ENCODE measurements at places on chromosomes 13 and 19.

GRCh38 chr19:42271045-42271419 is 2.0 kb downstream of the CIC start:
- DNase-seq: no peak
- peaks cover 43% of the 10 kb centered on the region for H3K36me3 ChIP-seq
- peak overlapping the region; percentile 86 for H3K27ac ChIP-seq
- no peaks in the 10 kb centered on the region for H3K27me3 ChIP-seq
- peak overlapping the region; percentile 60 for H3K4me3 ChIP-seq

DNA sequence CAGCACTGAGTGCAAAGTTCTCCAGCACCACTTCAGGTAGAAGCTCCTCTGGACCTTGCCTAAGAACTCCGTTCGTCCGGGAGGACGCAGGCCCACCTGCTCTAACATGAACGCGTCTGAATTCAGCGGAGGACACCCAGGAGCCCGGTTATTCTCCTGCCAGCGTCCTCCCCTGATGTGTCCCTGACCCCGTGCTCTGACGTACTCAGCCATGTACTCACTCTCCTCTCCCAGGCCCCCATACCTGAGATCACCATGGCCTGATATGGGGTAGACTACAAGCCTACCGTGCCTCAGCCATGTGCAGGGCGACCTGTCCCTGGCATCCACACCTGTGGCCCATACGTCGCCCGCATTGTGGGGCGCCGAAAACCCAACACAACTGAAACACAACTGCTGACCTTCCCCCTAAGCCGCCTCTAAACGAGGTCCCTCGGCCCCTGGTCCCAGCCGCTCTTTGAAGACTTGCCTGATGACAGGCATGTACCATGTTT is 744 bp upstream of the ZNF584 start:
- peak overlapping the region; percentile 89 for H3K27ac ChIP-seq
- no peaks in the 10 kb centered on the region for H3K36me3 ChIP-seq
- no peak for DNase-seq
- H3K4me1 ChIP-seq: peaks cover 26% of the 10 kb centered on the region

DNA sequence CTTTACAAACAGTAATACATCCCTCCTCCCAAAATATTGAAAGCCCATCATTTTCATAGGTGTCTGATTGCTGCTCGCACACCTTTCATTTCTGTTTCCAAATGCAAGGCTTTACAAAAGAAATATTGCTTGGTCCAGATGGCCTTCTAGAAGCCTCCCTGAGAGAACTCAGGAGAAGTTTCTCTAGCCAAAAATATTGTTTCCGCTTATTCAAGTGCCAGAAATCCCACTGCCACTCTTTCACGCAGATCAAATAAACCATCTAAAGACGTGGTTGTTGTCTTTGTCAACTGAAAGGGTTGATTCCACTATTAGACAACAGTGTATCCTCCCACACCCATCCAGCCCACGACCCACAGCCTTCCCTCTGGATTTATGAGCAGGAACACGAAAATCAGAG is 96.2 kb downstream of the ZIC5 start:
- no peaks in the 10 kb centered on the region for H3K4me1 ChIP-seq
- H3K36me3 ChIP-seq: no peaks in the 10 kb centered on the region
- H3K27ac ChIP-seq: no peak overlapping the region
- H3K4me3 ChIP-seq: no peak overlapping the region

DNA sequence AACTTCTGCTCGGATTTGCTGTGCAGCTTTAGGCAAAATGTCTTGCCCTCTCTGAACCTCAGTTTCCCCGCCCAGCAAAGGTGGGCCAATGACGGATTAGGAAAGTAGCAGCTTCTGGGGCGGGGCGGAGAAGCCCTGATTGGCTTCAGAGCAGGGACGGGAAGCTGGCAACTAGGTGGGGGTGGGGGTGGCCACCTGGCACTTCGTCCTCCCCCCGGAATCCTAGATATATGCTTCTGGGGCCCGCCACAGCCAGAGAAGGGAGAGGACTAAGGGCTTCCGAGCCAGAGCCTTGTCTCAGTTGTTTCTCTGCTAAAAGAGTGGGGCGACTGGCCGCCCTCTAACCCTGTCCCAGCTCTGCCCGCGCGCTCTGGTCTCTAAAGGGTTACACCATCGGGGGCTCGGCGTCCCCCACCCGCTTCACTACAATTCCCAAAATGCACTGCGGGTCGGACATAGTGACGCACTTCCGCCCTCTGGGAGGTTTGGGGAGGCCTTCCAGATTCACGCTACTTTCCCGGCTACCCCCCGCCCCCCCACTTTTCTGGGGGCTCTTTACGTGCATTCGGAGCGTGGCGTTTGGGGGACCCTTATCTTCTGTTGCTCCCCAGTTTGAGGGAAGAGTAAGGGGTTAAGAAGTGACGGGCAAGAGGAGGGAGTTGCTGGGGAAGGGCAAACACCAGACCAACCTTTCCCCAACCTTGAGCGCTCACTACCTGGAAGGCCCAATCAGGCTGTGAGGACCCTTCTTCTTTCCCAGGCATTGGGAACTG is 672 bp upstream of the IRF2BP1 start:
- no peaks in the 10 kb centered on the region for H3K27me3 ChIP-seq
- no peaks in the 10 kb centered on the region for H3K36me3 ChIP-seq
- peaks cover 40% of the 10 kb centered on the region for H3K4me1 ChIP-seq
- peak overlapping the region; percentile 86 for H3K27ac ChIP-seq
- peak overlapping the region; percentile 91 for H3K4me3 ChIP-seq
- DNase-seq: peak; percentile 92

DNA sequence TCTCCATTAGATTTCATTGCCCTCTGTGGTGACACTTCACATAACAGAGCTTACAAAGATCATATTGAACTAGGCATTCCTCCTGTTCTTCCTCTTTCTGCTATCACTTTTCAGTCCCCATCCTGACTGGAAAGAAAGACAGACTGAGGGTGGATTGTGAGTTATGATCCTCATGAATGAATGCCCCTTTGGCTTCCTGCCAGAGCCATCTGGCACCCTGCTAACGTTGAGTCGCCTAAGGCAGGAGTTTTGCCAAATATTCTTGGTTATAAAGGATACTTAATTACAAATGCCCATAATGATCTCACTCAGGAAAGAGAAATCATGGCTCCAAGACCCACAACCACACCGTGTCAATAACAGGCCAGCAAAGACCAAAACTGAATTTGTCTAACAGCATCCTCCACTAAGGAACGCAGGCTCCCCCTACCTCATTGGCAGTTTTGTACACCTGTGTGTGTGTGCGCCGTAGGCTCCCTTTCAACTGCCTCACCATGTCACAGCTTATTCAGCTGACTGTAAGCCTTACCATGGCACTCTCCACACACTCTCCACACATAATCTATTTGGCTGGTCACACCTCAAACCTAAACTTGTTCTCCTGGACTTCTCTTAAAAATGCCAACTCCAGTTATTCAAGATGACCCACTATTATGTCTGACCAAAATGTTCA is 15.5 kb downstream of the ZNF211 start:
- no peaks in the 10 kb centered on the region for H3K27me3 ChIP-seq
- no peak overlapping the region for H3K4me3 ChIP-seq
- peaks cover under 1% of the 10 kb centered on the region for H3K36me3 ChIP-seq
- no peaks in the 10 kb centered on the region for H3K4me1 ChIP-seq
- no peak for DNase-seq
- H3K27ac ChIP-seq: no peak overlapping the region

DNA sequence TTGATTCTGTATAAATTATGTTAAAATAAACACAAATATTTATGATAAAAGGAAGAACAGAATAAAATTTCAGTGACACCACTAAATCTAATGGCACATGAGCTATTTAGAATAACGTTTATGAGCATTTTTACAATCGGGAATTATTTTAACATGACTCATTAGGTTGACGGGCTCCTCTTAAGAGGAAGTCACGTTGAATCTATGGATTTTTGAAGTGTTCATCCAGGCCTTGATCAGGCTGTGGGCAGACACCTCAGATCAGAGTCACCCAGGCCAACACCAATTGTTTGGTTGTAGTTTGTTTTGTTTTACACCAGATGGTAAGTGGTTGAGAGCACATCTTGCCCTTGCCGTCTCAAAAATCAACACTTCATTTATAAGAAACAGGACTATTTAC is 257.8 kb downstream of the FOXO1 start:
- H3K4me1 ChIP-seq: peaks cover 9% of the 10 kb centered on the region
- H3K27me3 ChIP-seq: no peaks in the 10 kb centered on the region
- H3K36me3 ChIP-seq: no peaks in the 10 kb centered on the region

- no peaks in the 10 kb centered on the region for H3K27me3 ChIP-seq
- H3K27ac ChIP-seq: no peak overlapping the region
- no peak overlapping the region for H3K4me3 ChIP-seq
- no peaks in the 10 kb centered on the region for H3K36me3 ChIP-seq
- H3K4me1 ChIP-seq: no peaks in the 10 kb centered on the region
Observed at GRCh38 chr13:66378894-66379293, 851.2 kb downstream of the PCDH9 start.
